Fibroblast of skin of left biceps (primary cell): ENCODE measurements at places on chromosomes 5 and 9.

DNA sequence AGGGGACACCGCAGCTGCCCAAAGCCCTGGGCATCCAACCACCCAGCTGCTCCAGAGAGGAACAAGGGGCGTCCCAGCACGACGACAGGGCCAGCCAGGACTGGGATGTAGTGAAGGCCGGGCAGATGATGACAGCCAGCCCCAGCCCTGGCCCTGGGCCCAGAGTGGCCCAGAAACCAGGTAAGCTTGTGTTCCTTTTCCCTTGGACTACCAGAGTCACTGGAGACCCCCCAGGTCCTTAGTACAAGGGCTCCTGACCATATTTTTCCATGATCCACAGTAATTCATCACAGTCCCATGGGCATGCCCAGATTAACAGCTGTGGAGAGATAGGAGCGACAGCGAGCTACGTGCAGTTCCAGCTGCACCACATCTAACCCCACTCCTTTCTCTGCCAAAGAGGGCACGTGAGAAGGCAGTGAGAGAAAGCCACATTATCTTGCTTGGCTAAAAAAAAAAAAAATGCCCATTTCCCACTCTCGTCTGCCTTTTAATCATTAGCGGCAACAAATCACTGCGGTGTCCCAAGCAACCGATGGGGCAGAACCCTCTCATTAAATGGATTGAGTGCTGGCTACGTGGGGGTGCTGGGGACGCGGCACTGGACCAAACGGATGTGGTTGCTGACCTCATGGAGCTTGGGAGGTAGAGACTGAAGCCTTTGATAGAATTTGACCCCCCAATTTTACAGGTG lies 21.7 kb upstream of the SYNPO start:
- DNase-seq, result no peak

- DNase-seq, result no peak
These were observed 84.6 kb upstream of the LIFR start for GRCh38 chr5:38641003-38641402.

DNA sequence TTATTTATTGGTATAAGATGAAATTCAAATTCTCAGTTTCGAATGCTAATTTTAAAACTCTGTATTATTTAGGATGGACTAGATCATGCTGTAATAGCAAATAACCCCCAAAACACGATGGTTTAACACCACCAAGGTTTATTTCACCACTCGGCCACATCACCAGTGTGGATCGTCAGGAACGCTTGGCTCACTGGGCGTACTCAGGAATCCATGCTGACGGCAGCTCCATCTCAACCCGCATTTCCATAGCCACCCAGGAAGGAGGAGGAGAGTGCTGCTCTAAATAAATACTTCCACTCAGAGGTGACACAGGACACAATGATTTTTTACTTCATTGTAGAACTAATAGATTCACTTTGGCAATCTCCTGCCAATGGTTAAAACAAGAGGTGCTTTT lies 347.4 kb downstream of the SH3GL2 start:
- DNase-seq, result no peak

DNA sequence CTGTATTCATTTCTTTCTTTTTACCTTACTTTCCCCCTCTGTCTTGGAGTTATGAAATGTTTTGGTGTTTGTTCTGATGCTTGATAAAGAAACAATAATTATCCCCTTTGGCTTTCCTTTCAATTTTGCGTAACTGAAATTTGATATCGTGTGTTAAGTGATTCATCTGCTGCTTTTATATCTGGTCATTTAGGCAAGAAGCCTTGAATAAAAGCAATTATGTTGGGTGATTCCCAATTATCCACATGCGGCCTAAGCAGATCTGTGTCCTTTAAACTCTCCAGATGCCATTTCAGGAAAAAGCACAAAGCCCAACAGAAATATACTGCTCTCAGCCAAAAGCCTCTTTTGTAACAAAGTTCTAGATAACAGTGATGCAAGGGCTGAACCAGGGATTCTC lies 92.8 kb downstream of the TAF11L14 start:
- DNase-seq, result no peak

- DNase-seq, result no peak
These were observed 15.2 kb upstream of the OSMR start for GRCh38 chr5:38830521-38831051.

DNA sequence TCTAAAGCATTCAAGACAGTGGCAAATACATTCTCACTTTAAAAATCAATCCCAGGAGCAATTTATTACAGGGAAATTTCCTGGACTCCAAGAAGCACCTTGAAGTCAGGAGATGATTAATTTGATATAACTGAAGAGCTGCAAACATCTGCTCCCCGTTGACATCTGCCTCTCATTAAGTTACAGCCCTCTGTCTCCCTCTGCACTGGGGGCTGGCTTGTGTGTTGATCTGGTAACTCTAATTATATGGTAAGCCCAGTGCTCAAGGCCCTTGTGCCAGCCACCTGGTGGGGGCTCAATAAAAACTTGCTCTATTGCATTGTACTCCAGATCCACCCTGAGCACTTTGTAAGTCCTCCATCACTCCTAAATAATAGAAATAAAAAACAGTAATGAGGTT lies 131.1 kb upstream of the ZNF462 start:
- DNase-seq, result no peak

- no peak for DNase-seq
These were observed 657.4 kb downstream of the BRINP1 start for GRCh38 chr9:118711843-118712242.

GRCh38 chr9:35490910-35491465 lies 1.1 kb downstream of the RUSC2 start:
- no peak for DNase-seq

GRCh38 chr5:73446631-73447529 lies 1.7 kb downstream of the FOXD1 start:
- DNase-seq, result no peak

- DNase-seq, result no peak
These were observed 591.9 kb downstream of the SEMA5A start for GRCh38 chr5:8953911-8954438.

DNA sequence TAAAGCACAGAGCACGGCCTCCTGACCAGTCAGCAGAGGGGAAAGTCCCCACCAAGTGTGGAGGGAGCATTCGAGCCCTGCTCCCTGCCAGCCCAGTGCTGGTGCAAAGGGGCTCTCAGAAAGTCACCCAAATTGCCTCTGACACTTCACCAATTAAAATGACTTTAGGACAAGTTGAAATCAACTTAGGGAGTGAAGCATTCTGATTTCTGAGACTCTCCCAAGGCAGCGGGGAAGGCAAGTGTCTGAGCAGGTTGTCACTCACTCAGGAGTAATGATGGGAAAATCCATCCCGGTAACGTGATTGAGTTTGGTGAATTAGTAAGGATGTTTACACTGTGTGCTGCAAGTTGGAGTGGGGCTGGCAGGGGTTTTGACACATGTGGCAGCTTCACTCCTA lies 73.7 kb downstream of the PCDH1 start:
- no peak for DNase-seq

DNA sequence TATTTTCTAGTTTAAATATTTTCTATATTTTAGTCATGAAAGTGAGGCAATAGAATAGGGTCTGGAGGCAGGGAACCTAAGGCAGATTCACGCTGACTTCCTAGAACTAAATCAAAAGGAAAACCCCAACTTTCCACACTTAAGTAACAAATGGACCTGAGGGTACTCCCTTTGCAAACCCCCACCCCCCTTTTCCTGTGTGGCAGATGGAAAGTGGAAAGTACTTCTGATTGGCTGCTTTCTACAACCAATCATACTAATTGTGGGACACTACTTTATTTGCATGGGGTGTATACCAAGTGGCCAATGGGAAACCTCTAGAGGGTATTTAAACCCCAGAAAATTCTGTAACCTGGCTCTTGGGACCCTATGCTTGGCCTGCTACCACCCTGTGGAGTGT lies 4.8 kb upstream of the CENPH start:
- DNase-seq, result no peak
